ENCODE measurements at places on chromosomes 11 and 22.
A peak's percentile ranks its signal among the peaks of the same experiment; 100 is the strongest.

GRCh38 chr11:12174477-12175143 lies 64.2 kb downstream of the MICAL2 start:
- DNase-seq = no peak

GRCh38 chr11:4890279-4890678 lies 8.6 kb downstream of the OR51T1 start:
- no peak for DNase-seq

- no peak for DNase-seq
Observed at GRCh38 chr11:116387641-116388040, 385.1 kb downstream of the BUD13 start.

DNA sequence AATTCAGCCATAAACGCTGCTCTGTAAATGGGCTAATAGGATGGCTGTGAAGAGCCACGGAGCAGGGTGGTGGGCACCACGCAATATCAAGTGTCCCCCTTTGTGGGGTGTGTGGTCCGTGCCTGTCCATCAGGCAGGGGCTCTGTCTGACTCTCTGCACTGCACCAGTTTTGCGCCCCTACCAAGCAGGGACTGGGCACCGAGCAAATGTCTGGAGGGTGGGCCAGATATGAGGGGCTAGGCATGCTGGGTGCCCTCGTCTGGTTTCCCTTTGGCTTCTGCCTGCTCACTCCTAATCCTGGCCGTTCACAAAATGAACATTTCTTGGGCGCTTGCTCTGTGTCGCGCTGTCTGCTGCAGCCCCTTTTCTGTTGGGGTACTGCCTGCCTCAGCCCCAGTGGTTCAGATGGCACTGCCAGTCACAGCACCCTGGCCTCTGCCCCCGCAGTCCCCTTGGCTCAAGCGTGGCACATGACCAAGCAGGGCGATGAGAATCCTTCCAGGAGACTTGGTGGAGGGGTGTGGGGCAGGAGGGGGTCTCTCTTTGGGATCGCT lies 37.1 kb upstream of the CELSR1 start:
- no peak for DNase-seq

DNA sequence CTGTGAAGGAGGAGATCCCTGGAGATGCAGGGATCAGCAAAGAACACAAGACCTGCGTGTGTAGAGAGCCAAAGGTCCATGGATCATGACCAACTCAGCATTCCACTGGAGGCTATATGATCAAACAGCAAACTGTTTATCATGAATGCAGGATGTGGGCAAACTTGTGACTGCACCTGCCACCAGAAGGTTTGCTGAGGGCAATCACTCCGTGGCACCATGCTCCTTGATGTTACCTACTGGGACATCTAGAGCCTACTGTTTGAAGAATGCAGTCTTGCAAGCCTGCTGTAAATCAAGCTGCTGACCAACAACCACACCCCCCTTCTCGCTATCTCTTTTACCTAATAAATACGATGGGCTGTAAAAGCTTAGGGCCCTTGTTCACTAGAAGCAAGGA lies 9.7 kb downstream of the SCGB1D2 start:
- no peak for DNase-seq

DNA sequence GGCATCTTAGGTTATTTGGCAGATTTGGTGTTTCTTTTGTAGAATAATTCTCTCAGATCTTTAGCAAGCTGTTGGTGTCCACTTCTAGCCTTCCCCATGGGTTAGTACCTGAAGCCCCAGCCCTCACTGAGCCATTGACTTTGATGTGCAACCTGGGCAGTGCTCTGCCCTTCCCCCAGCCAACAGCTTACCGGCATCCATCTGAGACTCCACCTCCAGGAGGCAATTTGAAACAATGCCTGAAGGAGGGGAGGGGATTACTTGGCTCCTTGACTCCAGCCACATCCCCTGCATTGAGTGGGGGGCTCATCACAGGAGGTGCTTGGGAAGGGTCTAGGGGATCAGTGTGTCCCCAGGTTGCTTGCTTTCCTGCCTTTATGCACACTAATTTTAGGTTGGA lies 114.8 kb downstream of the TRIM29 start:
- DNase-seq = no peak

DNA sequence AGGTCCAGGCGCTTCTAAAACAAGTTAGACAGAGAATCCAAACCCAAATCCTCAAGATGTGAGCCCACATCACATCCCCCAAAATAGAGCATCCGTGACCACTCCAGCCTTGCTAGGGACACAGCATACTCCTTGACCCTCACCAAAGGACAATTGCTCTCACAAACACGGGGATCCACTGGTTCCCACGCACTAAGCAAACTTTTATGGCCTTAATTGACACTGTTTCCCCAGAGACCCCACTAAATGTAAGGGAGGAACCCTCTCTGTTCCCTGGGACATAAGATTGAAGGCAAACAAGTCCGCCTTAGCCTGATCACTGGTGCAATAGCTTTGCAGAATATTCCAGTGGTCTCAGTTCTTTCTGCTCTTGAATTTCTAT lies 20.1 kb downstream of the ZNF74 start:
- DNase-seq = no peak

DNA sequence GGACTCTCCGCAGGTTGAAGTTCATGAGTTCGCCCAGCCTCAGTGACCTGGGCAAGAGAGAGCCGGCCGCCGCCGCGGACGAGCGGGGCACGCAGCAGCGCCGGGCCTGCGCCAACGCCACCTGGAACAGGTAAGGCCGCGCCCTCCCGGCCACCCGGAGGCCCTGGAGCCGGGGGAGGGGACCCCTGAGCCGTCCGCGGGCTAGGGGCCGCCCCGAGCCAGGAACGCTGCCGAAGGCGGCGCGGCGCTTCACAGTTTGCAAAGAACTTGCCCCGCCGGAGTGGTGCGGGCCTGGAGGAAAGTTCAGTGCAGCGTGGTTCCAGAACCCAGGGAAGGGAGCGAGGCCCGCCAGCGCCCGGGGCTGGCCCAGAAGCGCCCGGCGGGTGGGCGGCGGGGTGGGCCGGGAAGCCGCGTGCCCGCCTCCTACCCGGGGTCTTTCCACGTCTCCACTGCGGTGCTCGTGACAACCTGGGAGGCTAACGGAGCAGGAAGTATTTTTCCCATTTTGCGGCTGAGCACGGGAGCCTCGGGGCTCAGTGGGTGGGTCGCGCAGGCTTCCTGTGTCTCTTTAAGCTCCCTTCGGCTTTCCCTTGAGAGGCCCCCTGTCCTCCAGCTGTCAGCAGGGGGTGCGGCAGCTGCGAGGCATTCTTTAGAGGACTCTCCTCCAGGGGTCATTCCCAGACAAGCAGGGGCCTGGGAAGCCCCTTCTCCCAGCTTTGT lies 635 bp downstream of the PRR5 start:
- DNase-seq = no peak

DNA sequence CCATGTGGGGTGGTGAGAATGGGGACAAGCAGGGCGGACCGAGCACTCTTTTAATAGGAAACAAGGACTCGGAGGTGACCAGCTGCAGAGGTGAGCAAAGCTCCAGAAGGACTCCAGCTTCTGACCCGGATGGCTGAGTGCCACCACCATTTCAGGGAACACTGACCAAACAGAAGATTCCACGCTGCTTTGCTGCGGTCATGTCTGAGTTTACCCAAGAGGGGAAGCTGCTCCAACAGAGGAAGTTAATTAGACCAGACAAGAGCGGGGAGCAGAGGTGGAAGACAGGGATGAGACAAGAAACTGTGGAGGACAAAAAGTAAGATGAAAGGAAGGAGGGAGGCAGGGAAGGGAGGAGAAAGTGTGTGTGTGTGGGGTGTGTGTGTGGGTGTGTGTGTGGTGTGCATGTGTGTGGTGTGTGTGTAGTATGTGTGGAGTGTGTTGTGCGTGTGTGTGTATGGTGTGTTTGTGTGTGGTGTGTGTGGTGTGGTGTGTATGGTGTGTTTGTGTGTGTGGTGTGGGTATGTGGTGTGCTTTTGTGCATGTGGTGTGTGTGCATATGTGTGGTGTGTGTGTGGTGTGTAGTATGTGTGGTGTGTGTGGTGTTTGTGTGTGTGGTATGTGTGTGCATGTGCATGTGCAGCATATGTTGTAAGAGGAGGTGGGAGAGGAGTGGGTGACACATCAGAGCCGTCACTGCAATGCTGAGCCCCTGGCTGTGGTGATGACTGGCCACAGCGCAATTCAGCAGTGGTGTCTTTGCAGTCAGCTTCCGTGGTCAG lies 82.2 kb upstream of the AKIP1 start:
- DNase-seq = no peak

- no peak for DNase-seq
Observed at GRCh38 chr11:69040581-69041260, 8.0 kb upstream of the TPCN2 start.

- DNase-seq = no peak
Observed at GRCh38 chr22:25347752-25348102, 128.3 kb downstream of the CRYBB2 start.

GRCh38 chr11:83292709-83293456 lies 6.7 kb upstream of the CCDC90B start:
- peak; percentile 14 for DNase-seq

DNA sequence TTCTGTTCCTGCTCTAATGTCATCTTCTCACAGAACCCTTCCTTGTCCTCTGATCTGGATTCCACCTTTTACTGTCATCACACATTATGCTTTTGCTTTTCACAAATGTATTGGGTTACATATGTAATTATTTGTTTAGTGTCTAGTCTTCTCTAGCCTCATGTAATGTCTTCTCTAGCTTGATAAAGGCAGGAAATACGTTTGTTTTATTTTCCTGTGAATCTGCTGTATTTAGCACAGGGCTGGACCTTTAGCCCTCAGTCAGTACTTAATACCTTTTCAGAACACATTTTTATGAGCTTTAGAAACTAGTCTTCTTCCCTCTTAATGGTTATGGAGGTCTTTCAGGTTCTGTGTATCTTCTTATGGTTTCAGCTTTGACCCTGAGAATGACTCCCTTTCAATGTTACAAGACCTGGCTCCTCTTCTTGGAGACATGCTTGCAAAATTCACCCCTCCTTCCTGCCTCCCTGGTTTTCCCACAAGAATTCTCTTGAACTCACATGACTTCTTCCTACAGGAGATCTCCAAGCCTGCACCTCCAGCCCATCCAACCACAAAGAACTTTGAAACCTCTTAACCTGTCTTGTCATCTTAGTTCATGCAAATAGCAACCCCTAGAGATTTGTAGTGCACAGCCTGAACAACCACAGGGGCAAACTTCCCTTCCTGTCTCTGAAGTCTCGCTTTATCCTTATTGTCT lies 132.7 kb upstream of the DDI1 start:
- no peak for DNase-seq

DNA sequence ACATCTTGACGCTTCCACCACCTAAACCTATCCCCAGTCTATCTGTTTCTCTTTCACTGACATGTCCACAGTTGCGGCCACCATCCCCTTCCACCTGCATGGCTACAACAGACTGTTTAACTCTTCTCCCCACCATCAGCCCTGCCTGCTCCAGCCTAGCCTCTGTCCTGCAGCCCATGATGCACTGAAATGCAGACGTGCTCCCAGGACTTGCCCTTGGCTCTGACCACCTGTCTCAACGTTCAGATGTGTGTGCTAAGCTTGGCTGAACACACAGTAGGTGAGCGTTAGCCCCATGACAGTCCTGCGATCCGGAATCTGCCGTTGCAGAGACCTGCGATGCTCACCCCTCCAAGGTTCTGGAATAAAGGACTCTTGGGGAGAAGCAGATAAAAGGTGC lies 22.7 kb downstream of the CBX7 start:
- no peak for DNase-seq

GRCh38 chr22:35313311-35314121 lies 13.8 kb downstream of the TOM1 start:
- DNase-seq = no peak

GRCh38 chr11:56911312-56911711 lies 77.4 kb upstream of the OR5AK2 start:
- DNase-seq = no peak

- DNase-seq = no peak
Observed at GRCh38 chr11:34490304-34490703, 23.3 kb downstream of the ELF5 start.

GRCh38 chr22:48714231-48714630 lies 1113.4 kb downstream of the BRD1 start:
- DNase-seq = no peak

DNA sequence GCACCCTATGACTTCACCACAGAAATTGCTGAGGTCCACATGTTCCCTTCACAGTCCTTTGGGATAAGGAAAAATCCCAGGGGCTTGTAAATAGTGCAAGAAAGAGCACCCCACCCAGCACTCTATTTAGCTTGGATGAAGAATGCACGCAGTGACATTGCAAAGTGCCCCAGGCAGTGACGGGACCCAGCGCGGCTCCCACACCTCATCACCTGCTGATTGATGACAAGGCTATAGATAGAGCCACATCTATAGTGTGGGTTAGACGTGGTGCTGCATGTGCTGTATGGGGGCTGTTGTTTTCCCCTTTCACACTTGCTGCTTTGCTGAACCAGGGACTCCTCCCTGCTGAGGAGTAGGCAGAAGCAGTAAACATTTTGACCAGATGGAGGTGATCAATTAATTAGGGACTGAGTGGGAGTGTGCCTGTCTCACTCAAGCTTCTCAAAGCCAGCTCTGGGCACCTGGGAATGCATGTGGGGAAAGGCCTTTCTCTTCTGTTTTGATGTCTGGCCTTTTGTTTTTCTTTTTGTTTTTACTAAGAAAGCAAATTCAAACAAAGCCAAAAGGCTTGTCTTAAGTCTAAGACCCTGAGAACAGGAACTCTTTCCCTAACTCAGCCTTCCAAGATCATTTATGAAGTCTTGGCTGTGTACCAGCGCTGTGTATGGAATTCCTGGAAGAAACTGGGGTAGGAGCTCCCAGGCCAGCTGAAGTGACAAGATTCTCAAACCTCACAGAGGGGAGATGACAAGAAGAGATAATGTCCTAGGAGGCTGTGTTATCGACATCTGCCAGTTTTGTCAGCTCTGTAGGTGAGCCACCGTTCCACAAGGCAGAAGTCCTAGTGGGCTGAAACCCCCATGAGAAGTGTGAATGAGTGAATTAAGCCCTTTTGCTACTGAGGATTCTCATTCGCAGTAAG lies 219.7 kb downstream of the BARX2 start:
- no peak for DNase-seq

- DNase-seq = no peak
Observed at GRCh38 chr11:121844016-121844415, 272.0 kb downstream of the BLID start.

- no peak for DNase-seq
Observed at GRCh38 chr11:111797145-111797581, 31.0 kb upstream of the PPP2R1B start.

GRCh38 chr22:37241351-37242142 lies 2.5 kb downstream of the RAC2 start:
- no peak for DNase-seq

- no peak for DNase-seq
Observed at GRCh38 chr11:58674609-58675008, 52.1 kb downstream of the CNTF start.

- DNase-seq = no peak
Observed at GRCh38 chr22:44623771-44624510, 78.1 kb upstream of the PRR5 start.

DNA sequence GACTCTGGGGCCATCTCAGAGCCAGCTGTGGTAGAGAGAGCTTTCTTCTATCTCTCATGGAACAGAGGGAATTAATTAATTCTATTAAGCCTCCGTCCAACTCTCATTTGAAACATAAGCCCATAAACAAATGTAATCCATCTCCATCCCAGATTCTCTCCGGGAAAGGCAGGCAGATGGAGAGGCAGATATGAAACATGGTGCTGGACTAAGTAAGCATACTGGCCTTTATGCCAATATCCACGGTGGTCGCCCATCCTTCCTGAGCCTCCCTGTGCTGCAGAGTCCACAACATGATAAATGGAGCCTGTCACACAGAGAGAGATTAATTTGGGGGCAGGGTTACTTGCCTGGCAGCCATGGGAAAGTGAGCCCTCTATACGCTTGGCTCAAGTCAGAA lies 44.8 kb downstream of the PRR5L start:
- no peak for DNase-seq

All from NCI-H1417 treated with DMSO at 0.1 percent for 48 hours (cell line).